Astrocyte (in vitro differentiated cells and primary cell): ENCODE measurements at places on chromosomes 12 and 14.
A peak's percentile ranks its signal among the peaks of the same experiment; 100 is the strongest.

- DNase-seq, result no peak
These were observed 25.1 kb upstream of the EIF5 start for GRCh38 chr14:103308717-103309616.

DNA sequence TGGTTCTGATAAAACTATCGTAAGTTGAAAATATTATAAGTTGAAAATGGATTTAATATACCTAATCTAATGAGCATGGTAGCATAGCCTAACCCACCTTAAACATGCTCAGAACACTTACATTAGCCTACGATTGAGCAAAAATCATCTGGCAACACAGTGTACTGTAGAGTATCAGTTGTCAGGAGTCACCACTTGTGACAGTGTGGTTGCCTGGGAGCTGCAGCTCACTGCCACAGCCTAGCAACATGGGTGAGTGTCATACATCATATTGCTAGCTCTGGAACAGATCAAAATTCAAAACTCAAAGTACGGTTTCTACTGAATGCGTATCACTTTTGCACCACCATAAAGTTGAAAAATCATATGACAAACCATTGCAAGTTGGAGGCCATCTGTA is 203.5 kb downstream of the ATXN7L3B start:
- no peak for DNase-seq

- peak; percentile 64 for DNase-seq
These were observed 56.5 kb downstream of the GTF2A1 start for GRCh38 chr14:81164167-81164774.

DNA sequence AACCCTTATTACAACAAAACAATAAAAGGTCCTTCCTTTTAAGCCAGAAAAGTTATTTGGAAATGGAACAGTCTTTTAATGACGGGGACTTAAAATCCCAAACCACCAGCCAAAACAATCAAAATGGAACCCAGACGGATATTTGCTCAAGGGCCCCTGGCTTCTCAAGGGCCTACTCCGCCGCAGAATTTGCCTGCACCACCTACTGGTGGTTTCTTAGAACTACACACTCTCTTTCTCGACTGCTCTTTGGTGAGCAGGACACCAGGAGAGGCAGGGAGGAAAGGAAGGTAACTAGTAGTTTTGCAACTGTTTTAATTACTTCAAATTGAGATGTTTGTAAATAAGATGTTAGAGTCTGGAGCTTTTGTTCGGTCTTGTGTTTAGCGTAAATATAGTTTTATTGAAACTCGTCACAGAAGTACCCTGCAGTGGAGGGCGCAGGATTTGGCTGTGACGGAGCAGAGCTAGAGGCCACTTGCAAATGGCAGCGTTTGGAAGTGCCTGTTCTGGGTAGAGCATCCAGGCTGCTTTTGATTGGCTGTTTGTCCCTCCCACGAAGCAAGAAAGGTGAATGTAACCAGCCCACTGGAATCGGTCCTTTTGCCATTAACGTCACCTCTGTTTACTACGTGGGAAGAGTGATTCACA is 238.5 kb downstream of the CACNA1C start:
- DNase-seq, result no peak

- DNase-seq, result peak; percentile 65
These were observed 27.4 kb downstream of the ABCD4 start for GRCh38 chr14:74275241-74275841.

DNA sequence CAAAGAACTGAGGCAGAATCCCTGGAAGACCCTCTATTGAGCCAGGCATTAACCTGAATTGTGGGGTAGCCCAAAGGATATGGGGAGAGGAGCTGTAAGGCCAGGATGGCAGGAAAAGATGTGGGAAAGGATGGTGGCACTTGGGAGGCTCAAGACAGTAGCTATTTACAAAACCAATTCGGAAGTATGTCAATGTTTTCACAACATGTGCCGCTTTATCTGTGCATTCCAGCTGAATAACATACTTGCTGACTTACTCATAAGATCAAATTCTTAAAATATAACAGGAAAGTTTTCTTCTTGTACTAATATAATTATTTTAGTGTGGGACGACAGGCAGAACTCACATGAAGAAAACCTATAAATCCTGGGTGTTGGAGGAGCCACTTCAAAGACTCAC is 10.6 kb downstream of the BBS10 start:
- peak; percentile 79 for DNase-seq

GRCh38 chr12:7498809-7499208 is 4.8 kb downstream of the CD163 start:
- peak; percentile 39 for DNase-seq

- DNase-seq, result no peak
These were observed 33.8 kb downstream of the CACNA2D4 start for GRCh38 chr12:1884651-1885050.

DNA sequence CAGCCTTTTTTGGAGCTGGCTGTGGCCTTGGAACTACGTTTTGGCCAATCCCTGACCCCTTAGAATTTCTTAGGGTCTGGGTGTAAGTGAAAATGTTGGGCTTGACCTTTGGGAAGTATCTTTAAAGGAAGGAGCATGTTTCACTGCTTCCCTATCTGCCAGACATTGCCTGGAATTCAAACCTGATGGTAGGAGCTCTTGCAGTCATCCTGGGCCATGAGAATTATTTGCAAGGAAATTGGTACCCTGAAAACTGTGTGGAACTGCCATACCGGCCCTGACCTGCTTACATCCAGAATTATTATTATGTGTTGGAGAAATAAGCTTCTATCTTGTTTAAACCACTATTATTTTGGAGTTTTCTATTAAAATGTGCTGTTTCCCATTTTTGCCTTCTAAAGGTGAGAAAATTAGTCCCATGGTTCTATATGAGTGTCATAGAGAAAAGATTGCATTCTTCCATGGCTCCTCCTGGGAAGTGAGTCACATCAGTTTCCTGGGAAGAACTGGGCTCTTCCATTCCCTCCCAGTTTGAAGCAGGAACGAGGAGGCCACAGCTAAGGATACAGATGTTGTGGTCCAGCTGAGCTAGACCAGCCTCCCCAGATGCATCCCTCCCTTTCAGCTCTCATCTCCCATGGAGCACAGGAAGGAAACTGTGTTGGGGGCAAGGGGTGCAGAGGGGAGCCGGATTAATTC is 9.5 kb upstream of the PGF start:
- peak; percentile 18 for DNase-seq
